ENCODE measurements at places on chromosomes 7 and 10. TPM values are rescaled to one million over a fixed set of nuclear protein-coding genes. Genes with fewer than 3 reads are reported as not detected.

DNA sequence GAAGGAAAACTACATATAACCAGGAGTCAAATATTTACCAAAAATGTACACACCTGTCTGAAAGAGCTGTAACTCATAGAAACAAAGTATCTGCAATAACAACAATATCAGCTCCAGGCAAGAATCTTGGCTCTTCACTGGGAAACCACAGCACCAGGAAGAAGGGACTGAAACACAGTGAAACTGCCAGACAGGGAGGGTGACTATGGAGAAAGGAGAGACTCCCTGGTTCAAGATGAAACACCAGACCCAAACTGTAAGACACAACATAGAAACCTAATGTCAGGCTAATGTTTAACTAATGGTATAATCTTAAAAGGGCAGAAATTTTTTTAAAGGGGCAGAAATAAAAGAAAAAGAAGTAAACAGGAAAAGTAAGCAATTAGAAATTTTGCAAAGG is 11.5 kb upstream of the TAS2R39 start:
- ATAC-seq: peak; percentile 39

The OR6B1 gene
- not detected for total RNA-seq

The RHBDD2 gene
- 37.5 TPM for total RNA-seq

The GPR26 gene
- total RNA-seq: not detected

The CROT gene
- total RNA-seq: 18.1 TPM

The TAS2R41 gene
- total RNA-seq: not detected

Data from esophagus mucosa (tissue), 1 donor.